CD4-positive, alpha-beta T cell (primary cell): ENCODE measurements at places on chromosomes 12 and 14.
A peak's percentile ranks its signal among the peaks of the same experiment; 100 is the strongest.

DNA sequence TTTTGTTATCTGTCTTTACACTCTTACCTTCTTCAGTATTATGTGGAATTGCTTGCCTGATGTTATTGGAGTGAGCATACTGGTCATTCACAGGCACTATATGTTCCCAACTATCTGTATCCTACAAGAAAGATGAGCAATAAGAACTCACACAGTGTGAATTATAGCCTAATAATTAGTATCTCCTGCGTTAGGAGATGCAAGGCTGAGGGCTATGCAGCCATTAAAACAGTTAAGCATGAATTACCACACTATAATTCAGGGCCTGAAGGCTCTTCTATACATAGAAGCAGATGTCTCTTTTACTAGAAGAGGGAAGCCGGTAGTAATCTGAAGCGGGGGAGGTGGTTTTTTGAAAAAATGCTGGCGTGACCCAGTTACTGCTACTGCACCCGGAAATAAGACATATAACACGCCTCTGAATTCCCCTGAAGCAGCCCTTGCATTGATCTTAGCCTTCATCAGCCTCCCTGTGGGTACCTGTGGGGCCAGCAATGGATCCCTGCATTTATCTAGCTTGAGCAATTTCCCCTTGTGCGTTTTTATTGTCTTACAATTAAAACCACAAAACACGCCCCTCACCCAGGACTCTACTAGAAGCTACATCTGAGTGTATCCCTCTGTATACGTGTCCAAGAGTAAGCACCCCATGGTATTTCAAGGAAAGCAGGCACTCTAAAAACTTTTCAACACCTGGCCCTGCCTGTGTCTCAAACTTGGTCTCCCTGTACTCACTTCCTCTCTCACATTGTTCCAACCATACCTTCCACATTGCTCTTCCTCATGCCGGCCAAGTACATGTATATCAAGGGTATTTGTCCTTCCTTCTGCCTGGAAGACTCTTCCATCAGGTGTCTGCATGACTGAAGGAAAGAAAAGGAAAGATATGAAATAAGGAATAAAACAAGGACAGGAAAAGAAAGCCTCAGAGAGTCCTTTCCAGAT lies 210.9 kb upstream of the ARID2 start:
- peaks cover 12% of the 10 kb centered on the region for H3K4me1 ChIP-seq
- H3K4me3 ChIP-seq, result no peak overlapping the region
- peak; percentile 16 for DNase-seq
- peak overlapping the region; percentile 11 for H3K27ac ChIP-seq
- no peaks in the 10 kb centered on the region for H3K27me3 ChIP-seq
- H3K36me3 ChIP-seq, result no peaks in the 10 kb centered on the region

DNA sequence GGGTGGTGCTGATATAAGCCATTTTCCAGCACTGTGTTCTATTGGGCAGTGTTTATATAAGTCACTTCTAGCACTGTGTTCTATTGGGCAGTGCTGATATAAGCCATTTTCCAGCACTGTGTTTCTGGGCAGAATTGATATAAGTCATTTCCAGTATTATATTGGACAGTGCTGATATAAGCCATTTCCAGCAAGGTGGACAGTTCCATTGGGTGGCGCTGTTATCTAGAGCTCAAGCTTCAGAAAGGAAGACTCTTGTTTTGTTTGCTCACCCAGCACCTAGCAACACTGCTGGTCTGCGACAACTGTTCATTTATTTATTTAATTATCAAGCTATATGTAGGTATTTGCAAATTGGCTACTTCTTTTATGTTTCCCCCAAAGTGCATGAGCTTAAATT lies 690.3 kb downstream of the AACS start:
- no peaks in the 10 kb centered on the region for H3K27me3 ChIP-seq
- H3K27ac ChIP-seq, result no peak overlapping the region
- H3K4me3 ChIP-seq, result no peak overlapping the region
- H3K36me3 ChIP-seq, result no peaks in the 10 kb centered on the region

GRCh38 chr14:95227279-95227860 lies 70.0 kb upstream of the DICER1 start:
- H3K4me3 ChIP-seq, result no peak overlapping the region
- no peak for DNase-seq
- H3K27me3 ChIP-seq, result no peaks in the 10 kb centered on the region
- H3K36me3 ChIP-seq, result no peaks in the 10 kb centered on the region
- H3K4me1 ChIP-seq, result no peaks in the 10 kb centered on the region

GRCh38 chr12:51028126-51028812 lies 2.1 kb upstream of the SLC11A2 start:
- H3K27me3 ChIP-seq, result no peaks in the 10 kb centered on the region
- H3K4me1 ChIP-seq, result peaks cover 41% of the 10 kb centered on the region
- H3K27ac ChIP-seq, result no peak overlapping the region
- DNase-seq, result no peak
- no peak overlapping the region for H3K4me3 ChIP-seq

DNA sequence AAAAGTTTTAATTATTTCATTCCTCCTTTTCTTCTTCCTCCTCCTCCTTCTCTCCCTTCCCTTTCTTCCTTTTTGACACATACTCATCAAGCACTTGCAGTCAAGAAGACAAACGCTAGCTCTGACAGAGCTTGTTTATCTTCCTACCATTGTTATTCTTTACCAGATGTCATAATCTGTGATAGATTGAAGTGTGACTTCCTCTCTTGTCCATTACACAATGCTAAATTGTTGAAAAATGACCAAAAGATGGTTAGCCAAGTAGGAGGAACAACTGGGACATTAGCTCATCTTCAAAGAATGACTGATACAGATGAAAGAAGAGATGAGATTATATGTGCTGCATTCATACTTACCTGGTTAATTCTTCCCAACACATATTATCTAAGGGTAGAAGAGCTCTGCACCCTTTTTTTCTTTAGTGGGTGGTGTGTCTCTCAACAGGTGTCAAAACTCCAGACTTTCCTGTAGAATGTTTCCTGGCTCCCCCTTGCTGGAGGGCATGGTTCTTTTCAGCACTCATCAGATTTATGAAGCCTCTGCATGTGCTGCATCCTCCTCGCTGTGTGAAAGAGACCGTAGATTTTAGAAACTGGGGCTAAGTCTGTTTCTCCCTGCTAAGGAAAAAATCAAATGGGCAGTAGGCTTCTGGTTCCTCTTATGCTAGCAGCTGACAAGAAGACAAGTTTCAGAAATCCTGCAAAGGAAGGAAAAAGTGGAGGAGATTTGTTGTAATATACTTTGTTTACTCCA lies 147.1 kb downstream of the TMX1 start:
- H3K27me3 ChIP-seq, result no peaks in the 10 kb centered on the region
- no peak overlapping the region for H3K27ac ChIP-seq
- DNase-seq, result no peak
- H3K36me3 ChIP-seq, result no peaks in the 10 kb centered on the region
- no peak overlapping the region for H3K4me3 ChIP-seq

GRCh38 chr12:27970401-27971120 lies 2.0 kb downstream of the PTHLH start:
- no peak overlapping the region for H3K27ac ChIP-seq
- peaks cover 91% of the 10 kb centered on the region for H3K27me3 ChIP-seq
- H3K4me1 ChIP-seq, result peaks cover 20% of the 10 kb centered on the region
- H3K36me3 ChIP-seq, result no peaks in the 10 kb centered on the region
- DNase-seq, result no peak

DNA sequence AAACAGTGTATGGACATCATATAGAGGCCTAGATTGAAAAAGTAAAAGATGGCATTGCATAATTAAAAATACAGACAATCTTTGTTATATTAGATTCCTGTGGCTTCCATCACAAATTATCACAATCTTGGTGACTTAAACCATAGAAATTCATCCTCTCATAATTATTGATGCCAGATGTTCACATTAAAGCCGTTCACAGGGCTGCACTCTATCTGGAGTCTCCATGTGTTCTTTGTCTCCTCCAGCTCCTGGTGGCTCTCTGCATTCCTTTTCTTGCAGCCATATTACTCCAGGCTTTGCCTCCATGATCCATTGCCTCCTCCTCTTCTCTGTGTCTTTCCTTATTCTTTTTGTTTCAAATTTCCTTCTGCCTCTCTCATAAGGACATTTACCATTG lies 875.7 kb upstream of the USP15 start:
- no peak overlapping the region for H3K4me3 ChIP-seq
- no peak overlapping the region for H3K27ac ChIP-seq
- H3K4me1 ChIP-seq, result no peaks in the 10 kb centered on the region
- no peaks in the 10 kb centered on the region for H3K36me3 ChIP-seq

GRCh38 chr14:75247286-75247922 lies 31.2 kb upstream of the FOS start:
- peak overlapping the region; percentile 21 for H3K4me3 ChIP-seq
- peak overlapping the region; percentile 69 for H3K27ac ChIP-seq
- peak; percentile 91 for DNase-seq
- H3K4me1 ChIP-seq, result peaks cover 60% of the 10 kb centered on the region
- no peaks in the 10 kb centered on the region for H3K36me3 ChIP-seq
- H3K27me3 ChIP-seq, result no peaks in the 10 kb centered on the region

DNA sequence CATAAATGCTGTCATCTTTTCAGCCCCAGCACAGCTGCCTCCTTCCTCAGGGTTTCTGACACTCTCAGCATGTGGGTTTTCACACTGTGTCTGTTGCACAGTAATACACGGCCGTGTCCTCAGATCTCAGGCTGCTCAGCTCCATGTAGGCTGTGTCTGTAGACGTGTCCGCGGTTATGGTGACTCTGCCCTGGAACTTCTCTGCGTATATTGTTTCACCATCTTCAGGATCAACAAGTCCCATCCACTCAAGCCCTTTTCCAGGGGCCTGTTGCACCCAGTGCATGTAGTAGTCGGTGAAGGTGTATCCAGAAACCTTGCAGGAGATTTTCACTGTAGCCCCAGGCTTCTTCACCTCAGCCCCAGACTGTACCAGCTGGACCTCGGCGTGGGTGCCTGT lies 1210.6 kb downstream of the TMEM121 start:
- H3K36me3 ChIP-seq, result no peaks in the 10 kb centered on the region
- no peaks in the 10 kb centered on the region for H3K27me3 ChIP-seq
- DNase-seq, result peak; percentile 60
- no peak overlapping the region for H3K4me3 ChIP-seq

- H3K4me1 ChIP-seq, result no peaks in the 10 kb centered on the region
- DNase-seq, result no peak
- no peak overlapping the region for H3K4me3 ChIP-seq
- no peak overlapping the region for H3K27ac ChIP-seq
Measured at GRCh38 chr12:108816652-108817335, 40.6 kb downstream of the SSH1 start.

DNA sequence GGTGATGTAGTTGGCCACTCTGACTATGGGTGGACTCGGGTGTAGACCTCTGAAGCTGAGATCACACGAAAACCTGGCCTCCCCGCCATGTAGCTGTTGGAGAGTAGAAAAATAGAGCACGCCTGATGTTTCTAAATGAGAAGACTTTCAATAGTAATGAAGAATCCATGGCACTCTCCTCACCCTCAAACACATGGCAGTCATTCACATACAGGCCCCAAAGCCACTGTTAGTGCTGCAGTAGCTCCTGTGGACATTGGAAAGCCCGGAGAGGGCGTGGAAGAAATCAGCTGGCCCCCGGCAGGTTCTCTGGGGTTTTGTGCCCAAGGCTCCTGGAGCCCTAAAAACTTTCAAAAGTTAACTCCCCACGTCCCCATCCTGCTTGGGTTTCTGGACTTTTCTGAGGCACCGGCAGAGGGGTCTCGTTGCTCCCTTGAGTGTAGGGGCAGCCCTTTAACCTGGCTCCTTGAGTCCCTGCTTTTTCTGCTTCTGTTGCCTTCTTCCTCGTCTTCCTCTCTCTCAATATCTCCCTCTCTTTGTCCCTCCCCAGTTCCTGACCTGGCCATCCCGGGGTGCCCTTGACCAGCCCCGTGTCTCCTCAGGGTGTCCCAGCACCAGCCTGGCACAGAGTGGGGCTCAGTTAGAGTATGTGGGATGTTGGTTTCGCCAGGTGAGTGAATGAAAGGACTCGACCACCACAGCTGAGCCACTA lies 8.3 kb downstream of the MEG3 start:
- H3K4me3 ChIP-seq, result no peak overlapping the region
- H3K27me3 ChIP-seq, result no peaks in the 10 kb centered on the region
- no peaks in the 10 kb centered on the region for H3K4me1 ChIP-seq
- H3K36me3 ChIP-seq, result no peaks in the 10 kb centered on the region
